GDM1 (cell line): ENCODE measurements at places on chromosomes 6 and 20.

- DNase-seq: no peak
Measured at GRCh38 chr20:8175741-8176675, 43.9 kb downstream of the PLCB1 start.

DNA sequence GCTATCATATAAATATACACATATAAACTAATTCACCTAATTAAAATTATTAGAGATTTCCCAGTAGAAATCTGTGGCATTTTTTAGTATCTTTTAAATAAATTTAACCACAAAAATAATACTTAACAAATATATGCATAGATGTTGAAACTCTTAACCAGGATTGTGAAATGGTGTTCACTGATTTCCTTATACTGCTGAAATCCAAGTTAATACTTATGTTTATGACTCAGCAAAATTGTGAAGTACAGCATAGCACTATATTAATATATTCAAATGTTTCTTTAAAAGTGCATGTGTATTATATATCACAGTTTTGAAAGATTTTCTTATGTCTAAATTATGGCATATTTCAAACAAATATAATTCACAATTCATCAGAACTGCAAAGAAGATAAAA, 328.2 kb upstream of the MANEA start:
- no peak for DNase-seq

DNA sequence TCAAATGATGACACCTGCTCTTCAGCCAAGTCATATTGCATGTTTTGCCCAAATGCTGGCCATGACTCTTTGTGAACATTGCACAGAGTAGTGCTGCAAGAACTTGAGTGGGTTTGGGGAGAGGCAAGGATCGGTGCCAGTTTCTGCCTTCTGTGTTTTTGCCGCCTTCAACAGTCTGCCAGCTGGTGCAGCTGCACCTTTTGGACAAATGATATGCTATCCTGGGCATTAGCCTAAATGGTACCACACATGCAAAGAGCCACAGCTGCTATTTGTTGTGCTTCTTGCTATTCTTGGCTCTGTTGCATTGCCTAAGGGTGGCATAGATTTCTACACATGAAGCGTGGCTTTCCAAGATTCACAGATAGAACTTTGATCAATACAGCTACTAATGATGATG, 189.0 kb upstream of the CCN2 start:
- no peak for DNase-seq

DNA sequence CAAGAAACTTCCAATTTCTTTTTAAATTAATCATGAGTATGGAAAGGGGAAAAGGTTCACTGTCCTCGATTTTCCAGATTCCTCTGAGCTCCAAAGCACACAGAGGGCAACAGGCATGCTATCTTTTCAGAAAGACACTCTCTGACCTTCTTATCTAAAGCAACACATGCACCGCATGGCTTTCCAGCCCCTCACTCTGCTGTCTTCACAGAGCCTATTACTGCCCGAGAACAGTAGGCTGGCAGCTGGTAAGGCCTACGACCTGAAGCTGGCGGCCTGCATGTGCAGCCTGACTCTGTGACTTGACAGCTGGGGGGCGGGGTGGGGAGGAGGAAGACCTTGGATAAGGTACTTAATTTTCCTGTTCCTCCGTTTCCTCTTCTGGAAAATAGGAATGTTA, 86.3 kb downstream of the ELOVL4 start:
- DNase-seq: no peak

GRCh38 chr6:134674562-134674961, 275.3 kb downstream of the ALDH8A1 start:
- DNase-seq: no peak

DNA sequence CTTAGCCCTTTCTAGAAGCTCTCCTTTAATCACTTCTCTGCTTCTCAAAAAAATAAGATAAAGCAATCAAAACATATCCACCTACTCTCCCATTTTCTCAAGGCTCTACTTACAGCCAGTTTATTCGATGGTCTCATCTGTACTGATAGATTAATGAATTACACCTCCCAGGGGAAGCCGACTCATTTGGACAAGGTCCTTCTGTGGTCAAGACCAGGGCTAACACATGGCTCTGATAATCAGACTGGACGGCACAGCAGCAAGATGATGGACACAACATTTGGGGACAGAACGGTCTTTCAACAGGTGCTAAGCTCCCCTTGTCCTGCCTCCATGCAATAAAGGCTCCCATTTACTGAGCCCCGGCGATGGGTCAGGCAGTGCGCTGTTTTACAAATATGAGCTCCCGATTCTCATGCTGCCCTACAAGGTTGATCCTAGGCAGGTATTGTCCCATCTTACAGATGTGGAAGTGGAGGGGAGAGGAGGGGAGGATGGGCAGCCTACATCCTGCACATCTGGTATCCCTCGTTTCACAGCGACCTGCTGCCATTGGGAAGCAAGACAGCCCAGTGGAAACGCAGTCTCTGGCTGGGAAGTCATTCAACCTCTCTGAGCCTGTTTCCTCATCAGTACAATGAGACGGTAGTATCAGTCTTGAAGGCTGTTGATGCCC, 15.7 kb downstream of the CPNE5 start:
- DNase-seq: no peak

DNA sequence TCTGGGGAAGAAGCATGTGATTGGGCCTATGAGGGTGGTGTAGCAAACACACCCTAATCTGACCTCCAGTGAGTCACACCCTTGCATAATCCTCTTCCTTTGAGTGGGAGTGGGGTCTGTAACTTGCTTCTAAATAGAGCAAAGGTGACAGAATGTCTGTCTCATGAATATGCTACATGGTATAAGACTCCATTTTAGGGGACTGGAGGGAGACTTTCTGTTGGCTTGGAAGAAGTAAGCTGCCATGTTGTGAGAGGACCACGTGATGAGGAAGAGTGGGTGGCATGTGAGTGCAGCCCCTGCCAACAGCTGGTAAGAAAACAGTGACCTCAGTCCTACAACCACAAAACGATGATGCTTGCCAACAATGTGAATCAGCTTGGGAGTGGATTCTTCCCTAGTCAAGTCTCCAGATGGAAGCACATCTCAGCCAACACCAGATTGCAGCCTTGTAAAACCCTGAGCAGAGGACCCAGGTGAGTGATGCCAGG, 3.7 kb downstream of the AK9 start:
- DNase-seq: no peak

DNA sequence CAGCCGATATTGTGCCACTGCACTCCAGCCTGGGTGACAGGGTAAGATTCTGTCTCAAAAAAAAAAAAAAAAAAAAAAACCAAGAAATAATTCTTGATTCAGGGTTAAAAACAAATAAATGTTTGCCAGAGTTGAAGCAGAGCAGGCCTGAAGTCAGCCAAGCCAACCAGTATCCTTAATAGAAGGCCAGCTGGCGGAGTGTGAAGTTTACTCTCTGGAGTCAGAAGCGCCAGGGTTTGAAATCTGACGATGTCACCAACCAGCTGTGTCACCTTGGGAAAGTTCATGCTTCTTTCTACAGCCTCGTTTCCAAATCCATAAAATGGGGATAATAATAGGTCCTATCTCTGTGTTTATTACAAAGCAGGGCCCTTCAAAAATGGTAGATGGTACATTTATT, 73.0 kb upstream of the ENPP5 start:
- no peak for DNase-seq

DNA sequence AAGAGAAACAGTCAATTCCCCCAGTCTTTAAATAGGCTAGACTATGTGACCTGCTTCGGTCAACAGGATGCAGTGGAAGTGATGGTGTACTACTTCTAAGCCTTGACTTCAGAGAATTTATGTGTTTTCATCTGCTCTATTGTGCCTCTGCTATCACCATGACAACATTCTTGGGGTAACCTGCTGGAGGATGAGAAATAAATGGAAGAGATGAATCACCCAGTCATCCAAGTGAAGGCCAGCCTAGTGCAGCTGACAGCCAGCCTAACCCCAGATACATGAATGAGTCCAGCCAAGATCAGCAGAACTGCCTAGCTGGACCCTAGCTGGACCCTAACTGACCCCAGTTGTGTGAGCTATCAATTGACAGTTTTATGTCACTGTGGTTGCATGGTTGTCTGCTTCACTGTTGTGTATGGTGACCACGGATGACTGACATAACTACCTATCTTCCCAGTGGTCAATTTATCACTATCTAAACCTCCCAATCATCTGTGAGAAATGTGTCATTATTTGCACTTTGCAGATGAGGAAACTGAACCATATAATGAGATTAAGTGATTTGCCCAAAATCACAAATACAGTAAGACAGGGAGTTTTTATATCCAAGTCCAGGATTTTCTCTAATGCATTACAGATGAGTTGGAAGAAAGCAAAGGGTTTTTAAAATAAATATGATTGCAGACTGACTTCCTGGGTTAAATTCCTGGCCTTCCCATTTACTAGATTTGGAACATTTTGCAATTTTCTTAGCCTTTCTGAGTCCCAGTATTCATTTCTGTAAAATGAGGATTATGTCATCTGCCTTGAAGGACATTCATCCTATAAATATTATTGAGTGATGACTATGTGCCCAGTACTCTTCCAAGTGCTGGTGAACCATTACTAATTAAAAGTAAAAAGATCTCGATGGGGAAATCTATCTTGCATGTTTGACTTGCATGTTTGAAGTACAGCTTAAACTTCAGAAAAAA, 136.4 kb upstream of the PLCB4 start:
- no peak for DNase-seq

DNA sequence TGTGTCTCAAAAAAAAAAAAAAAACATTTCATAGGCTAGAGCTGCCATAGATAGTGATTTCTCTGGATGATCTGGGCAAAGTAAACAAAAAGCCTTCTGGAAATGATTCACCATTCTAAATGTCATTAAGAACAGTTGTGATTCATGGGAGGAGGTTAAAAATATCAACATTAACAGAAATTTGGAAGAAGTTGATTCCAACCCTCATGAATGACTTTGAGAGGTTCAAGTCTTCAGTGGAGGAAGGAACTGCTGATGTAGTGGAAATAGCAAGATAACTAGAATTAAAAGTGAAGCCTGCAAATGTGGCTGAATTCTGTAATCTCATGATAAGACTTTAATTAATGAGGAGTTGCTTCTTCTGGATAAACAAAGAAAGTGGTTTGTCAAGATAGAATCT, 26.8 kb upstream of the MMP24 start:
- DNase-seq: no peak

GRCh38 chr6:99560668-99561067, 7.8 kb downstream of the CCNC start:
- no peak for DNase-seq

- DNase-seq: no peak
Measured at GRCh38 chr20:4717816-4718570, 3.7 kb upstream of the PRND start.

- peak; percentile 46 for DNase-seq
Measured at GRCh38 chr6:46781478-46782378, 11.5 kb upstream of the MEP1A start.

GRCh38 chr6:109867009-109867969, 110.8 kb upstream of the GPR6 start:
- no peak for DNase-seq

DNA sequence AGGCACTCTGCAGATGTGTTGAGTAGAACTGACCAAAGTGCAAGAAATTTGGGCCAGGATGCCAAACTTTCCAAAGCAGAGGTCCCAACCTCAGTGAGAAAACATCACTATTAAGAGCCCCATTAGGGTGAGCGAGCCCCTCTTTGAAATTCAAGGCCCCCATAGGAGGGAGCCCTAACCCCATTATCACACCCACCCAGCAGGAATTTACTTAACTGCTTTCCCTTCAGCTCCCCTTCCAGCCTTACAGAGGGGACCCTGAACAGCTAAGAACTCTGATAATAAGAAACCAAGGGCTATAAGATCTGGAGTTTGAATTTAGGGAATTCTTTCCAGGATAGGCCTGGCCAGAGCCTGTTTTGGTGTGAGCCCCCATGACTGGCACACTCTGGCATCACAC, 130.6 kb downstream of the NFATC2 start:
- DNase-seq: no peak

GRCh38 chr6:144315981-144316861, 31.1 kb downstream of the UTRN start:
- DNase-seq: no peak

DNA sequence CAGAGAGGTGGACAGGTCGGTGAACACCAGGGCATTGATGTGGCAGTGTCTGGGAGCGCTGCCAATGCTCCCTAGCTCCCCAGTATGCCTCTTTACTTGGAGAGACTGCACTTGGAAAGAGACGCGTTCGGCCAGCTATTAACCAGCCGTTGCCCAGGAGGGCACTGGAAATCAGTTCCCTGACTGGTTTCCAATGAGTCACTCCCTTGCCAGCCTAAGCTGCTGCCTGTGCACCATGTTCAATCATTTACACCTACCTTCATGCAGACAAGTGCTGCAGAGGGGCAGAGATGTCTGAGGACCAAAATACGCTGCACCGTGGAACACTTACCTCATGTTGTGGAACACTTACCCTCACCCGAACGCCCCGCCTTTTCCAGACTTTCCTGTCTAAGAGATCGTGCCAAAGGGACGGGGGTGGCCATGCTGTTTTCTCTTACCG, 151.6 kb downstream of the SOBP start:
- DNase-seq: no peak

DNA sequence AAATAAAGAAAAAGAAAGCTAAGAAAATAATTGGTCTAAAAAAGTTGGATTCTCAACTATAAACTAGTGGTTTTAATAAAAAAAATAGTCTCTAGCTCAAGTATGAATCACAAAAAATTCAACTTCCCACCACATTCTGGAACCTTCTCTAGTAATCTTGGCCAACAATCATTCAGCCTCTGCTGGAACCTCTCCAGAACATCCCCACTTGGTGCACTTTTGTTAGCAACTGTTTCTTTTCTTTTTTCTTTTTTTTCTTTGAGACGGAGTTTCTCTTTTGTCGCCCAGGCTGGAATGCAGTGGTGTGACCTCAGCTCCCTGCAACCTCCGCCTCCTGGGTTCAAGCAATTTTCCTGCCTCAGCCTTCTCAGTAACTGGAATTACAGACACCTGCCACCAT, 35.7 kb downstream of the TXLNB start:
- DNase-seq: no peak

- peak; percentile 17 for DNase-seq
Measured at GRCh38 chr6:157528931-157529653, 148.1 kb downstream of the ZDHHC14 start.

DNA sequence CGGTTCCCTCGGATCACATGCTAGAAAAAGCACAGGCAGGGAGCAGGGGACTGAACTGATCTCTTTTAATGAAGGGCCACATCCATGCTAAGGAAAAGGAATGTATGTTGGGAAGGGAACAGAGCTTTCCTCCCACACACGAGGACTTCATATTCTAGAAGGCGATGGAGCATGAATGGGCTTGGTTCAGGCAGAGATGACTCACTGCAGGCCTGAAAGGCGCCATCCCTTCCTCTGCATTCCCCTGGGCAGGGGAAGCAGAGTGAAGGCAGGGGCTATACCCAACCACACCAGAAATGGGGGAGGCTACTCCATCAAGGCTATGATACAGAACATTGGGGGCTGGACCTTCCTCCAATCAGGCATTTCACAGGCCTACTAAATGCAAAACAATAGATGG, 30.6 kb downstream of the ELMO2 start:
- no peak for DNase-seq

GRCh38 chr20:7285918-7286556, 518.6 kb downstream of the BMP2 start:
- DNase-seq: peak; percentile 44

DNA sequence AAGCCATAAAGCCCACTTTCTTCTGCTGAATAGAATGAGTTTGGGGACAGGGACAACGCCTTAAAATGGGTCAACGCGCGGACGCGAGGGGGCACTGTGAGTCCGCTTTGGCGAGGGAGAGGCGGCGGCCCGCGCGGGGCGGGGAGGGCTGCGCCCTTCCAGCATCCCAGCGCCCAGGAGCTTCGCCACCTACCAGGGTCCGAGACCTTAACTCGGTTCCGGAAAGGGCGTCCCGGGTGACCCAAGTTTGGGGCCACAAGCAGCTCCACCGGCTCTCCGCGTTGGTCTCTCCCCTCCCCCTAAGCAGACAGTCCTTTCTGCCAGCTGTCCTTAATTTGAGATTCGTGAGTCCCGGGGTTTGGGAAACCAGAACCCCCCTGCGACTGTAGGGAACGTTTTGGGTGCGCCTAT, 1.8 kb upstream of the SAMD5 start:
- no peak for DNase-seq
